Gastroesophageal sphincter (tissue), 4 donors: ENCODE measurements at places on chromosomes 16 and 17. TPM values are rescaled to one million over a fixed set of nuclear protein-coding genes. Genes with fewer than 3 reads are reported as not detected.

DNA sequence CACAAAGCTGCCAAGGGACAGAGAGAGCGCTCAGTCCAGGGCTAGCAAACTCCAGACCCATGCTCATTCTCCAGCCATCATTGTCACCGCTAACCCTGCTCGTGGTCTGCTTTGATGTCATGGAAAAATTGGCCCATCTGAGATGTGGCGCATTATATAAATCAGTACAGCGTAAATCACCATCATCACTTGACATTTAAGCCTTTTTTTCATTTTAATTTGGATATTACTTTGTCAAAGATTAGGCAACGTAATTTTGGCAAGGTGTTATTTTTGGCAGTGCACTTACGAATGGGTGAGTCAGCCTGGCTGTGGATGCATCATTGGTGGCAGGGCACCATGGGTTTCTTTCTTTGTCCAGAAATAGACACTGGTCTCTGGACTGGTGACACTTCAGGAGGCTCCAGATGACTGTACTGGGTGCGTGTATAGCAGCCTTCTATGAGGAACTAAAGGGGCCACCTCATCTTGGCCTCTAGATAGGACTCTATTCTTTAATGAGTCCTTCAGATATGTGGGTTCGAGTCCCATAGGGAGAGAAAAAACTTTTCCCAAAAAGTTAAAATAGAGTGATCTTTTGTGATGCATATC is 166.3 kb downstream of the MSI2 start:
- H3K36me3 ChIP-seq, result no peaks in the 10 kb centered on the region
- no peaks in the 10 kb centered on the region for H3K27me3 ChIP-seq
- no peak overlapping the region for H3K4me3 ChIP-seq
- H3K4me1 ChIP-seq, result no peaks in the 10 kb centered on the region
- peak; percentile 43 for ATAC-seq

Gene PRM3
- total RNA-seq, result not detected

DNA sequence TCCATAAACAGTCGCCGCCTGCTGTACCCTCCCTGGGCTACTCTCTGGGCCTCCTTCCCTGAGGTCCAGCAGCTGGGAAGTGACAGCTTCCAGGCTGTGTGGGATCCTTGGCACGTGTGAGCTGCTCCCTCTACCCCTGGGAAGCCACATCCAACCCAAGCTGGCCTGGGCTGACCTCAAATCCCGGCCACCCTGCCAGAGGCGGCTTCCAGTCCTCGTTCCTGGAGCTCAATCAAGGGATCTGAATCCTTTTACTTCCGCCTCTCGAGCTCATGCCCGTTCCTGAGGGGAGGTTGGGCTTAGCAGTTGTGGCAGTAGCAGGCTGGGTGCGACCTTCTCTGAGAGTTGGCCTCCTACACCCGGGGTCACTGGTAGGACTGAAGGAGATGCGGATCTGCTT is 82.5 kb downstream of the NETO2 start:
- no peak overlapping the region for H3K27ac ChIP-seq
- no peaks in the 10 kb centered on the region for H3K4me1 ChIP-seq
- peaks cover 10% of the 10 kb centered on the region for H3K27me3 ChIP-seq
- H3K36me3 ChIP-seq, result no peaks in the 10 kb centered on the region

- no peak overlapping the region for H3K27ac ChIP-seq
- no peak overlapping the region for H3K4me3 ChIP-seq
- peaks cover 22% of the 10 kb centered on the region for H3K4me1 ChIP-seq
- ATAC-seq, result no peak
- no peaks in the 10 kb centered on the region for H3K27me3 ChIP-seq
Measured at GRCh38 chr16:105521-105920, 27.5 kb downstream of the MPG start.

- no peaks in the 10 kb centered on the region for H3K36me3 ChIP-seq
- H3K27me3 ChIP-seq, result no peaks in the 10 kb centered on the region
- H3K4me1 ChIP-seq, result peaks cover 3% of the 10 kb centered on the region
Measured at GRCh38 chr17:55576237-55576995, 65.2 kb upstream of the SMIM36 start.
